Stimulated activated CD4-positive, alpha-beta T cell treated with anti-CD3 and anti-CD28 coated beads, Interleukin-1b, Interleukin-23, amount 100 ng/mL, for 48 hours (primary cell): ENCODE measurements at places on chromosomes 1 and 21.

DNA sequence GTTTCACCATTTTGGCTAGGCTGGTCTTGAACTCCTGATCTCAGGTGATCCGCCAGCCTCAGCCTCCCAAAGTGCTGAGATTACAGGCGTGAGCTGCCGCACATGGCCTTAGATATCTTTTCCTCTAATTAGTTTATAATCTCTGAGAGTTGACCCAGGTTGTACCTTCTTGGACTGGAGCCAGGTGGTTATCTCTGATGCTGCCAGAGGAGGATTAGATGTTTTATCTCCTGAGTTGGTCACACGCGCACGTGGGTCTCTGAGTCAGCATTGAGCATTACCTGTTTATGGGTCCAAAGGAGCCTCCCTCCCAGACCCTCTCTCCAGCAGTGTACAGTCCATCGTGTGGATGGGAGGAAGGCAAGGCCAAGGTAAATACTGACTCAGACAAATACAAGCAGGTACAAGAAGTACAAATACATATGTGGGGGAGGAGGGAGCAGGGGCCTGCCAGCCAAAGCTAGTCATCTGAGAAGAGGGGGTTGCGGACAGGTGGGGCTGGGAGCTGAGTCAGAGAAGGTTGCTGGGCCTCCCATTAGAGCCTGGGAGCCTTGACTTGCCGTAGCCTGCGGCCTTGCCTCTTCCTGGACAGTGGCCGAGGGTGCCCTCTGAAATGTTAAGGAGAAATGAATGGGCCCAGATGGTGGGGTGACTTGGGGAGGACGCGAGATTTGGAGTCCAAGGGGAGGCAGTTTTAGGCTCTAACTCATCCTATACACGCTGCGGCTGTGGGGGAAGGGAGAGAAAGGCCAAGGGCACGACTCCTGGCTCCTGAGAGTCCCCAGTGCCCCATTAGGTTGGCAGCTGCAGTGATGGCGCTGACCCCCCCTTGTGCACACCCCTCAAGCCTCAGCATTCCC lies 13.1 kb downstream of the IL6R start:
- no peak for DNase-seq

- no peak for DNase-seq
Measured at GRCh38 chr1:208103597-208104513, 140.3 kb downstream of the PLXNA2 start.

DNA sequence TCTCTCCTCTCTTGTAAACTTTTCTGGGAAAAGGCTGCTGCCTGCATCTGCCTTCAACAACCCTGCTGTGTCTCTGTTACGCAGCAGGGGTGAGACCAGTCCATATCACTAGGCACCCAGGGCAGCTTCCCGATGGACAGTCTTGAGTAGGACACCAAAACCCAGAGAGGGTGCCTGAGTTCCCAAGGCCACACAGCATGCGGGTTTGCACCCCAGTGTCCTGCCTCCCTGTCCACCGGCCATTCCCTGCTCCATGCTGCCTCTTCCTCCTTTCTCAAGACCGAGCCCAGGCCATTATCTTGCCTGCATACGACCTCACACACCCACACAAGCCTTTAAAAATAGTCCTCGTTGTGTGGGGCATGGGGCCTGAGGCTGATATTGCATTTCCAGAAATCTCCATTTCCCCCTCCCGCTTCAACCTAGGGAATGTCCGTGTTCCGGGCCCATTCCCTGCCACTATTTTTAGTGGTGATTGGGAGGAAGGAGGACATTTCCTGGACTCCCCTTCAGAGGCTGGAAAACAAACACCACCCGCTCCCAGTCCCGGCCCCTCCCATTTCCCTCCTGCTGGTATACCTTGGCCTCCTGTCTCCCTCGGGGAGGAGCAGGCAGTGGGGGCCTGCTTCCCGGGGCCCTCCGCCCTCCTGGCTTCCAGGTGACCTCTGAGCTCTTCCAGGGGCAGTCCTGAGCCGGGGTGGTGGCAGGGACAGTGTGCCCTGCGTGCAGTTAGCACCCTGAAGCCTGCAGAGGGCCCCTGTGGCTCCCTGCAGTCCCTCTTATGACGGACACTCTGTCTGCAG lies 132.4 kb upstream of the TMEM51 start:
- no peak for DNase-seq

DNA sequence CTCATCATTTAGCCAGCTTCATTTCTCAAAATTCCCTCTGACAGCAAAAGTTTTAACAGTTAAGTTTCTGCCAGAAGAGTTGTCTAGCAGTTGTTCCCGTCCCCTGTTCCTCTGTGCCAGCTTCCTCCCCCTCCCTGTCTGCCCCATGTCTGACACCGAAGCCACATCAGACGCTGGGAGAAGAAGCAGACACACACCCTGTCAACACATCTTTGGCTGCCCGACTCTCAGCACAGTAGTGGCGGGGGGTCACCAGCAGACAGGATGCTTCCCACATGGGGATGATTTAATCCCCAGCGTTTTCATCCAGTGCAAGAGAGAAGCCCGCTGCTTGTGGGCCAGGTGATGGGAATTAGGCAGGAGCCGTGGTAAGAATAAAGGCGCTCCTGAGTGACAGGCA lies 379.4 kb upstream of the RUNX1 start:
- DNase-seq: peak; percentile 30

DNA sequence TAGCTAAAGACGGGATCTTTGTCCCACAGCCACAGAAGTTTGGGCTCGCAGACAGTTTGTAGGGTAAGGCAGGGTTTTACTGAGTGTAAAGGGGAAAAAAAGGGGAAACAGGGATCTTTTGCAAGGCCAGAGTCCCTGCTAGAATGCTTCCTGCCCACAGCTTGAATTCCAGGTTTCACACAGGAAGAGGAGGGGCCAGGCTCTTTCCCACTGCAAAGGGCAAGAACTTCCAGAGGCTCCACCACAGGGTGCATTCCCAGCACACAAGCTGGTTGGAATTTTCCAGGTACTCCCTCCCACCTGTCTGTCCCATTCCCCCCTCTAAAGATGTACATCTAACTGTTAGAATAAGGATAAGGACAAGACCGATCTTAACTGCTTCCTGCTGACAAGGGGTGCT lies 1126.9 kb downstream of the KCNT2 start:
- DNase-seq: no peak

DNA sequence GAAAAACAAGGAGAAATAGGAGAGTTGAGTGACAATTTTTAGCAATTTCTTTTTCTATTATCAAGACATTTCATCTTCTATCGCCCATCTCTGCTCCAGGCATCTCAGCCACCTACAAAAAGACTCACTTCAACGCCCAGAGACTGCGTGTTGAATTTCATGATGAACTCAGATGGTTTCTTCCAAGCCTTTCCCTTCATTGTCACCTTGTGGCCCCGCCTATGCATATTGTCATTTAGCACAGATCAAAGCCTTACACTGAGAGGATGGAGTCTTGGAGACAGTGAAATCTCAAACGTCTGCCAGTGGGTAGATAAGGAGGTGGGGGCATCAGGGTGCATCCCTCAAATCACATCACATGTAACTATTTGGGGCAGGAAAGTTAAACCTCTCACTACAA lies 319.4 kb downstream of the SIPA1L2 start:
- DNase-seq: no peak

DNA sequence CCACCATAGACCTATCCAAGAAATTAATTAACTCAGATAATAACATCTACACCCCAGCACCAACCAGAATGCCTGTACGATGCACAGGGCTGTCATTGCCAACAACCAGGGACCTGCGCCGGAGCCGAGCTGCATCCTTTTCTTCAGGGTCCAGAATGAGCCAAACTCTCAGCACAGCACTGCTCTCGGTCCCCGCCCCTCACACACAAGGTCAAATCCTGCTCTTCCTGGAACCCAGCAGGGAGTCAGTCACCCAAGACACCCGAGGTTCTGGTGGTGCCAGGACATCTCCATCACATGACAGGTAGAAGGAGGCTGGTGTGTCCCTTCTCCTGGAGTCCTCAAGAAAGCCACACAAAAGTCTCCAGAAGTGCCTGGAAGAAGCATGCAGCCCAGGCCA lies 31.9 kb downstream of the NPHP4 start:
- DNase-seq: no peak

DNA sequence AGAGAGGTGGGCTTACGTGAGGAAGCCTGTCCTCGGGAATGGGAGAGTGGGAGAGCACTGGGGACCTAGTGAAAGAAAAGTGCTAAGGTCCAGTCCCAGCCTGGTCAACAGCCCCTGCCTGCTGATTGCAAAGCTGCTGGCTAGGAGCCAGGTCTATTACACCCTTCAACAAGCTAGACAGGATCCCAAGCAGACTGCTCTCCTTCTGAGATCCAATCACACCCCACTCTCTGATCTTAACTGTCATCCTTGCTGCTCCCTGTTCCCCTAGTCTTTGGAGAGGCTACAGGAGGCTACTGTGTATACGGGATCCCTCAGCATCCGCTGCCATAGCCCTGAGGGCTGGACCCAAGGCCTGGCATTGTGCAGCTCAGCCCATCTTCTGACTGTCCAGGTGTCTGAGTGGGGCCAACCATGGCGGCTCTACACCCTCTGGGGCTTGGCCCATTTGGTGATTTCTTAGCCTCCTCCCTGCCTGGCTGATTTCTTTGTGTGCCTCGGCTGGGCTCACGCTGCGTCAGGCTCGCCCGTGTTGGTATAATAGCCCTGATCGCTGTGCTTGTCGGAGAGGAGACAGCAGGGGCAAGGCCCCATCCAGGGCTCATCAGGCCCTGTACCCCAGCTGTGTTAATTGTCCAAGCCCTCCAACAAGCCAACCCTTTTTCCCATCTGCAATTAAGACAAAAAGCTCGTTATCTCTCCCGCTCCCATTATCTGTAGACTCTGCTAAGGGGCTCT lies 43.9 kb downstream of the NAV1 start:
- no peak for DNase-seq

DNA sequence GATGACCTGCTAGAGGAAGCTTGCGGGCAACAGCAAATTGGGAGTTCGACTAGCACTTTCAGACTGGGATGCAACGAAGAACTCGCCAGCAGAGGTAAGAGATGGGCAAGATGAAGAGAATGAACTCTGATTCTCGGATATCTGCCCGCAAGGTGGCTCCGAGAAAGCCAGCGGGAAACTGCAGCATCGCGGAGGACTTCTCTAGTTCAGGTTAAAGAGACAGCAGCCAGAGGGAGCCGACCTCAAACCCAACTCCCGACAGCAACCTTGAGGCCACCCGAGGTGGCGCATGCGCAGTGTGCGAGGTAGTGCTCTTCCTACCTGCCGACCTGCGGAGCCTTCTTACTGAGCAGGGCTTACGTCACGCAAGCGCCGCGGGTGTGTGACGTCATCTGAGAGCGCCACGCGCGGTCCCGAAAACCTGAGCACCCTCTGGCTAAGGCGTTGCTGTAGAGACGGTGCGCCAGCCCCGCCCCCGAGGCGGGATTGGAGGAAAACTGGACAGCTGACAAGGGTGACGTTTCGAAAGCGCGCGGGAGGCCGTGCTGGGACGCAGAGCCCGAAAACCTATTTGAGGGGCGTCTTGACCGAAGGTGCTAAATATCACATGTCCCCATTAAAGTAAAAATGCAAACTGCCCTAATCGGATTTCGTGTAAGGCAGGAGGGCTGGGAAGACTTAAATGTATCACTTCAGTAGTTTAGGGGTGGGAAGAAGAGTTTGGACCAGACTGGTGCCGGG lies 110.5 kb upstream of the SLC25A33 start:
- DNase-seq: peak; percentile 100

DNA sequence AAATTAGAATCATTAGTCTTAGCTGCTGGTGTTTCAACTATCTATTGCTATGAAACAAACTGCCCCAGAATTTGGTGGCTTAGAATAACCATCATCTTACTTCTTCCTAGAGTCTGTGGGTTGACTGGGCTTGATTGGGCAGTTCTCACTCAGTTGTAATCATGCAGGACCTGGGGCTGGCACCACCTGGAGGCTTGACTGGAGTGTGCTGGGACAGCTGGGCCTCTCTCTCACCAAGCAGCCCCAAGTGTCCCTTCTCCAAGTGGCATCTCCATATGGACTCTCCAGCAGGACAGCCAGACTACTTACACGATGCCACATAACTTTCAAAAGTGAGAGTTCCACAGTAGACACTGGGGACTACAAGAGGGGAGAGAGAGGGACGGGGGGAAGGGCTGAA lies 140.3 kb upstream of the ATP1B1 start:
- no peak for DNase-seq

DNA sequence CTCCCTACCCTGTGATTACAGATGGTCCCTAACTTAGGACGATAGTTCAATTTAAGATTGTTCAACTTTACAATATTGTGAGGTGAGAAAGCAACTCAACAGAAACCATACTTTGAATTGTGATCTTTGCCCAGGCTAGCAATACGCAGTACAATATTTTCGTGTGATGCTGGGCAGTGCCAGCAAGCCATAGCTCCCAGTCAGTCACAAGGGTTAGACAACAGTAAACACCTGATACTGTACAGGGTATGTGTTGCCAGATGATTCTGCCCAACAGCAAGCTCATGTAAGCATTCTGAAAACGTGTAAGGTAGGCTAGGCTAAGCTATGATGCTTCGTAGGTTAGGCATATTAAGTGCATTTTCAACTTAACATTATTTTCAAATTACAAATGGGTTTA lies 11.9 kb downstream of the GPBP1L1 start:
- DNase-seq: no peak

DNA sequence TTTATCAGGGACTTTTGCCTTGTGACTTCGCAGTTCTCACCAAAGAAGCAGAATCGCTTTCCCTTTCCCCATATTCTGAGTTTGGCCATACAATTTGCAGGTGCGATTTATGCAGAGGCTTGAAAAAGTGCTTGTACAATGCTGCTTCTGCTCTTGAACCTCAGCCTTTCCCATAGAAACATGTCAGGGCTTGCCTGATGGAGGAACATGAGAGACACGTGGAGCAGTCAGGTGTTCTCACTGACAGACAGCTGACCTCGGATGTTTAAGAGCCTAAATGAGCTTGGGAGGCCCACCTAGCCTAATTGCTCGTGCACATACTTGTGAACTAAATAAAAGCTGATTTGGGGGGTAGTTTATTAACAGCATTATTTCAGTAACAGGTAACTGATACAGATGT lies 290.0 kb downstream of the S1PR1 start:
- DNase-seq: no peak

DNA sequence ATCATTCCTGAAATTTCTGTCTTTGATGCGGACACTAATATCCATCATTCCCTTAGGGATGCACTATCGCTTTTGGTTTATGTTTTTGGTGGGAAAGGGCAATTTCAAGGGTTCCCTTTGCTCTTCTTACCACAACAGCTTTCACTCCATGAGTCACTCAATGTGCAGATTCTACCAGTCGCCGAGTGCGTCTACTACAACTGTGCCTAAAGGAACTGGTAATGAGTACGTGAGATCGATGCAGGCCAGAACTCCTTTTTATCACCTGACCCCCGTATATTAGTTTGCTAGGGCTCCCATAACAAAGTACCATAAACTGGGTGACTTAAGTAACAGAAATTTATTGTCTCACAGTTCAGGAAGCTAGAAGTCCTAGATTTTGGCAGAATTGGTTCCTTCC lies 27.5 kb upstream of the TMEM54 start:
- no peak for DNase-seq
